ENCODE measurements at places on chromosomes 3 and 15.

DNA sequence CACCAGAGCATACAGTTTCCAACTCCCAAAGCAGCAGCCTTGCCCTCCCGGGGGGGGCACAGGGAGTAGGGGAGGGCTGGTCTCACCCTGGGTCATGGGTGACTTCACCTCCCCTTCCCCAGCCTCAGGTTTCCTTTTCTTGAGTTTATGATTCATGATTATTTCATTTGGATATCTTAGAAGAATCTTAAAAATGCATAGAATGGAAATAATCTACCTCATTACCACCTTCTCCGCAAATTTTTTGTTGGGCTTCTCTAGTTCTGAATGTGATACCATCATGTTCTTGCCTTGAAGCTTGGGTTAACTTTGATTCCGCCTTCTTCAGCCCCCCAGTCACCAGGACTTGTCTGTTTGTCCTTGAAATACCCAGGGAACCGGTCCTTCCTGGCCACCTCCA, 148.8 kb upstream of the ROPN1 start:
- DNase-seq = no peak

GRCh38 chr3:82423268-82424030, 662.0 kb upstream of the GBE1 start:
- no peak for DNase-seq

GRCh38 chr15:55279746-55280351, 9.8 kb downstream of the RAB27A start:
- no peak for DNase-seq

- DNase-seq = no peak
These were observed 39.6 kb downstream of the VGLL3 start for GRCh38 chr3:86951322-86951721.

GRCh38 chr3:65948841-65949573, 89.7 kb downstream of the MAGI1 start:
- DNase-seq = no peak

DNA sequence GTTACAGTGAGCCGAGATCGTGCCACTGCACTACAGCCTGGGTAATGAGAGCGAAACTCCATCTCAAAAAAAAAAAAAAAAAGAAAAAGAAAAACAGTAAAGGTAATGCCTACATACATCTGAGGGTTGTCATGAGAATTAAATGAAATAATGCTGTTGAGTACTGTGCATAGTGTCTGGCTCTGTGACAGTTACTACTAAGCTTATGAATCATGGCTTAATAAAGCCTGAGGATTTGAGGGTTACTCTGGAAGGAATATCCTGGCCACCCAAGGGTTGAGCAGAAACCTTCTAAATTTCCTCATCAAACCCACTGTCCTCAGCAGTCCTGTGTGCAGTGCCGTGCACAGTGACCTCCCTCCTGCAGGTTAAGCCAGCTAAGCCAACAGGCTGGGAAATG, 26.8 kb upstream of the ELP6 start:
- DNase-seq = no peak

DNA sequence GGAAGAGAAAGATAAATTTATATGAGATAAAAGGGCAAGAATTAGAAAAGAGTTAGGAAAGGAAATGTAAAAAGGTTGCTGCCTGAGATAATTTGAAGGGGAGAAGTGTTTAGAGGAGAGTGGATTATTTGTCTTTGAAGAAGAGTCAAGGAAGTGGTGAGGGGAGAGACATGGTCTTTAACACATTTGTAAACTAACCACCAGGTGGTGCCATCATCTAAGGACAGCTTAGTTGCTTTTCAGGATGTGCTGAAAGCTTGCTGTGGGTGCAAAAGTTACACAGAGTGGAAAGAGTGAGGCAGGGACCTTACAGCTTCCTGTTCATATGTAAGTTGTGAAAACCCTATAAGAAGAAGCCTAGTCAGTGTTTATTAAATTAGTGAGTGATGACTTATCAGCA, 114.1 kb upstream of the DNAJC19 start:
- peak; percentile 16 for DNase-seq

DNA sequence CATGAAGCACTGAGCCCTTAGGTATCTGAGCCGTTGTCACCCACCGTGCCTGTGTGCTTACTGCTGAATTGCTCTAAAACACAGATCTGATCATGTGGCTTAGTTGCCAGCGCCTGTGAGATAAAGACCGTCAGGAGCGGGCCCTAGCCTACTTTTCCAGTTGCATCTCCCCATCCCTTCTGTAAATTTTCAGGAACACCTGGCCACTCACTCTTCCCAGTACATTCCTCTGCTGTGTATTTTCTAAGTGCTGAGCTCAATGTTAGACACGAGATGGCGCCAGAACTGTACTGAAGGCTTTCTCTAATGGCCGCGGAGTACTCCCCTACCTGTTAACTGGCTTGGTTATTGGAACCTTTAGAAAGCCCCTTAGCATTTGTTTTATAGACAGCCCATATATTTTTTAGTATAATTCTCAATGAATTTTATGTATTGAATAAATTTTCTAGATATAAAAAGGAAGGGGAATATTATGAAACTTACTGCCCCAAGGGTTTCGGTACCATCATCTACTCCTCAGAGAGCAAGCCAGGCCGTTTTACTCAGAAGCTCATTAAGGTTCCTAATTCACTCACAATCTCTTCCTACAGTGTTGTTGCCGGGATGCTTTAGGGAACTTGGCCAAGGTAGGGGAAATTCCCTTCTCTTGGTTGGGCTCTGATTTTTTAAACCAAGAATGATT, 16.7 kb upstream of the WNT7A start:
- DNase-seq = peak; percentile 54

DNA sequence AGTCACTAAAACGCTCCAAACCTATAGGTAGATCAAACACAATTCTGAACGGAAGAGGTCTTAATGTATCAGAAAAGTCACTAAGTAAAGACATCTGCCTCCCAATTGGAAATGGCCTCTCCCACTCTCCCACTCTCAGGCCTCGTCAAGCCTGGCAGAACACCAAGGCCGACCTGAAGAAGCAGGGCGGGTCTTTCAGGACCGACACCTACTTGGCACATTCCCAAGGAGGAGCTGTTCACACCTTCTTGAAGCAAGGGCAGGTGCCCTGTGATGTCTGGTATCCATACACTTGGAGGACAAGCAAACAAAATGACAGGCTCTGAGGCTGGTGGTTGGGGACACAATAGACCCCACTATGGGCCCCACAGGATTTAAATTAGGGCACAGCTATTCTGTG, 30.0 kb downstream of the XXYLT1 start:
- no peak for DNase-seq

DNA sequence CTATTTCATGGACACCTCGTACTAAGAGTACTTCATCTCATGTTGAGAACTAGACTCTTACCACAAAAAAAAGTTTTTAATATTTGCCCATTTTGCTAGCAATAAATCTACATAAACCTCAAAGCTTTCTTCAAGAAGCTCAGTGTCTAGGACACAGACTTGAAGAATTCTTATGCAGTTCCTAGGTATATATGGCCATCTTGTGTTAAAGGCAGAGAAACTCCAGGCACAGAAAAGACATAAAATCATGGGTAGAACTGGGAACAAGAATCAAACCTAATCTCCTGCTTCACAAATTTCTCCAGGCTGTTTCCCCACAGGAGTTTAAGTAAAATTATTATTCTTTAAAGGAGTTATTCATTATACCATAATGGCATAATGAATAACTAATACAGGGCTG, 4.4 kb downstream of the MBD4 start:
- DNase-seq = no peak

GRCh38 chr3:154480033-154480432, 50.0 kb upstream of the GPR149 start:
- DNase-seq = no peak

GRCh38 chr3:108410531-108410984, 99.8 kb downstream of the MYH15 start:
- no peak for DNase-seq

DNA sequence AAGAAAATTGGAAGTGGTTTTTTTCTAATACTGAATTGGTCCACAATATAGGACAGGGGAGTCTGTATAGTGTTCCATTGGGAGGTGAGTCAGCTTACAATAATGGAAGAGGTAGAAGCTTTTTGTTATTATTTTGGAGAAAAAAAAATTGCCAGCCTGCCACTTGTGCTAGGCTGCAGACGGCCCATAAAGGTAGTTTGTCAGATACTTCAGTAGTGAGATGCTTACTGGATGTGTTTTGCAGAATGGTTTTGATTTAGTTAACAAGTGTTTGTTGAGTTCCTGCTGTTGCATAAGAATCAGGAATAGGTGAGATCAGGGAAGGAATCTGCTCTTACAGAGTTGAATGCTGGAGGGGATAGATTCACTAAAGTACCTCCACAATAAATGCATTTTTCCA, 1.0 kb downstream of the DTWD1 start:
- no peak for DNase-seq

DNA sequence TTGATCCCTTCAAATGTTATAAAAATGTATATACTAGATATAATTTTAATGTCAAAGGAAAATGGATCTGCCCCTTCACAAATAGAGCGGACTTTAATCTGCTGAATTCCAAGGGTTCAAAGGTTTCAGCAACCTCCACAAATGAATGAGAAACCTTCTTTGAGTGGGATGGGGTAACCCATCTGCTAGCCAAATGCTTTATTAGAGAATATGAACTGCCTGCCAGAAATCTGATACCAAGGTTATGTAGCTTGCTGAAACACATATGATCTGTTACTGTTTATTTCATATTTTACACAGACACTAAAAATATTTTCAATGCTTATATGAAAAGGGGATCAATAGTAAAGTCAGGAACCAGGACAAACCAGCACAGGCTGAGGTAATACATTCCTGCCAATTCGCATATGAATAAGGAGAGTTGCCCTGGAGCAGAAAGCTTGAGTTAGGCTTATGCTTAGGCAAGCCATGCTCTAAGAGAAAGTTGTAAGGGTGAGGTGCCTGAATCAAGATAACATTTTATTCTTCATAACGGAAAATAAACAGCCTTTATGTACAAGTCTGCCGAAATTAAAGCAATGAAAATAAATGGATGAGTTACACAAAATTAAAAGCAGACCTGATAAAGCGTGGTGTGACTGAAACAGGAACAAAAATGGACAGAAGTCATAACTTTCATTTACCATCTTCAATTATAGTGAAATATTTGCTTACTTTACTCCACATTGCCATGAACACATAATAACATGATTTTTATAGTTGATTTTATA, 26.5 kb downstream of the PLOD2 start:
- DNase-seq = no peak

- DNase-seq = no peak
These were observed 91.2 kb downstream of the POLR2M start for GRCh38 chr15:57797568-57798267.

DNA sequence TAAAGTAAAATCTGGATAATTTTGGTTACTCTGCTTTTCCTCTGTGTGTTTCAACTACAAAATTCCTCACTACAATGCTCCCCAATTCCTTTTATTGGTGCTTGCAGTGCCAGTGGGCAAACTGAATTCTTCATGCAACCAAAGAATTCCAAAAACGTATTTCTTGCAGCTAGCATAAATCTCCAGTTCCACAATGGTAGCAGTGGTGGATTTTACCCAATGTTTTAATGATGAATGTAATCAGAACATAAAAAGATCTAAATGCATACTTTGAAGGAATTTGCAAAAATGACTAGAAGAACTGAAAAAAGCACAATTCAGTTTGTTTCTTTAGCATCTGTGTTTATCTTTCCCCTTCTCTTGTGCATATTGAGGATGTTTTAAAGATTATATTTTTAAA, 359.6 kb upstream of the TPRG1 start:
- DNase-seq = no peak
